ENCODE measurements at places on chromosomes 3 and 15. TPM values are rescaled to one million over a fixed set of nuclear protein-coding genes. Genes with fewer than 3 reads are reported as not detected.

Gene ITPKA
- total RNA-seq = 3.8 TPM

Gene MAGI1
- total RNA-seq = 2.0 TPM

GRCh38 chr3:125602752-125603649 is 7.7 kb upstream of the OSBPL11 start:
- H3K36me3 ChIP-seq = no peaks in the 10 kb centered on the region
- no peak overlapping the region for H3K4me3 ChIP-seq
- H3K27me3 ChIP-seq = peaks cover 5% of the 10 kb centered on the region
- no peak overlapping the region for H3K27ac ChIP-seq
- H3K4me1 ChIP-seq = peaks cover 2% of the 10 kb centered on the region

DNA sequence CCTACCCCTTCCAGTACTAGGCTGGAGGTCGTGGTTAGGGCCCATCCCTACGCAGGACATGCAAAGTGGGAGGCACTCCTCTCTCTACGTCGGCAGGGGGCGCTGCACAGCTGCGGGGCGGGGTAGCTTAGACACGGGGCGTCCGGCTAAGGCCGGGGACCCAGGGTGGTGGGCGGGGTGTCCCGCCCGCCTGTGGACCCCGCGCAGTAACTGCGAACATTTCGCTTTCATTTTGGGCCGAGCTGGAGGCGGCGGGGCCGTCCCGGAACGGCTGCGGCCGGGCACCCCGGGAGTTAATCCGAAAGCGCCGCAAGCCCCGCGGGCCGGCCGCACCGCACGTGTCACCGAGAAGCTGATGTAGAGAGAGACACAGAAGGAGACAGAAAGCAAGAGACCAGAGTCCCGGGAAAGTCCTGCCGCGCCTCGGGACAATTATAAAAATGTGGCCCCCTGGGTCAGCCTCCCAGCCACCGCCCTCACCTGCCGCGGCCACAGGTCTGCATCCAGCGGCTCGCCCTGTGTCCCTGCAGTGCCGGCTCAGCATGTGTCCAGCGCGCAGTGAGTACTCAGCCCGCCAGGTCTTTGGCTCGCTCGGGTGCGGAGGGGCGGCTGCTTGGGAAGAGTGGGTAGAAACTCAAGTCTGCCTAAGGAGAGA is at the start of gene IL12A:
Gene IL12A, plus strand, starts transcription at position 219 of the 655 bp plus-strand sequence.
- H3K4me1 ChIP-seq = peaks cover 18% of the 10 kb centered on the region
- DNase-seq = peak; percentile 95
- no peaks in the 10 kb centered on the region for H3K36me3 ChIP-seq
- peak within 1 kb of the TSS; percentile 26 for H3K27ac ChIP-seq

GRCh38 chr15:62823561-62823960 is 219.0 kb upstream of the TPM1 start:
- no peak overlapping the region for H3K27ac ChIP-seq
- H3K4me3 ChIP-seq = no peak overlapping the region
- peaks cover 13% of the 10 kb centered on the region for H3K27me3 ChIP-seq
- H3K4me1 ChIP-seq = no peaks in the 10 kb centered on the region

Gene RLBP1
- not detected for total RNA-seq

- H3K4me3 ChIP-seq = no peak overlapping the region
- no peaks in the 10 kb centered on the region for H3K36me3 ChIP-seq
- H3K4me1 ChIP-seq = no peaks in the 10 kb centered on the region
- DNase-seq = no peak
These were observed 49.9 kb downstream of the P3H2 start for GRCh38 chr3:190070622-190071347.

GRCh38 chr15:32030795-32031194 is 480 bp downstream of the CHRNA7 start:
- H3K36me3 ChIP-seq = no peaks in the 10 kb centered on the region
- H3K27ac ChIP-seq = no peak overlapping the region
- no peak overlapping the region for H3K4me3 ChIP-seq
- H3K27me3 ChIP-seq = peaks cover 61% of the 10 kb centered on the region
- DNase-seq = no peak

- peaks cover 45% of the 10 kb centered on the region for H3K27me3 ChIP-seq
- no peaks in the 10 kb centered on the region for H3K36me3 ChIP-seq
- no peak overlapping the region for H3K4me3 ChIP-seq
- no peak for DNase-seq
These were observed 45.5 kb downstream of the CHST14 start for GRCh38 chr15:40516322-40516721.

DNA sequence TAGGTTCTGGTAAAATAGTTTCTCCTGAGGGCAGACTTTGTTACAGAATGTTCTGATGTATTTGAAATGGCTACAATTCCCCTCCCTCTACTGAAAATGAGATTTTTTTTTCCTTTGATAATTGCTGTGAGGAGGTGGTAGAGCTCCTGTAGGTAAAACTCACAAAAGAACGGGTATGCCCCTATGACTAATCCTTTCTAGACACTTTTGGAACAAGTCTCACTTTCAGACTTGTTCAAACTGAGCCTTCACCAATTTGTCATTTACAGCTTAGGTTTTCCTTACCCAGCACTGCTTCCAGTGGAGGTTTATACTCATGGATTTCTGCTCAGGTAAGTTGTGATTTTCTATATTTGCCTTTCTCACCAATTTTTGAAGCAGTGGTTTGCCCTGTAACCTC is 115.6 kb downstream of the NLGN1 start:
- H3K4me1 ChIP-seq = no peaks in the 10 kb centered on the region
- no peak overlapping the region for H3K4me3 ChIP-seq
- H3K27ac ChIP-seq = no peak overlapping the region
- H3K27me3 ChIP-seq = no peaks in the 10 kb centered on the region
- no peaks in the 10 kb centered on the region for H3K36me3 ChIP-seq
